ENCODE measurements at places on chromosomes 2 and 18.

- no peak for DNase-seq
Observed at GRCh38 chr18:65906621-65907034, 155.8 kb downstream of the CDH7 start.

- DNase-seq, result peak; percentile 42
Observed at GRCh38 chr2:70523996-70524965, 29.3 kb downstream of the TGFA start.

DNA sequence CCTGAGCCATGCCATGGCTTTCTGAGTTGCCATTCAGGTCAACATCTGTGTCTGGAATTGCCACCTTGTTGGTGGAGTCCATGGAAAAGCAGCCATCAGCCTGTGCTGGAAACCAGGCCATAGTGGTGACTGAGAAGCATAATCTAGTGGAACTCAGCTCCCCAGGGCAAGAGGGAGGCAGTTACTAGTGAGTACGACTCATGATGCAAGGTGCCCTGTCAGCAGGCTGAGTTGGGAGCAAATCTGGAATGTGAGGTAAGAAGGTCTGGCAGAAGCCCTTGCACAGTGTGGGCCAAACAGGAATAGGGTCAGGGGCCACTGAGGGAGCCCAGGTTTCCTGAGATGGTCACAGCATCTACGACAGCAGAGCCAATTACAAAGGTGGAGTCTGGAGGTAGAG, 37.1 kb downstream of the SULT1C2 start:
- no peak for DNase-seq

DNA sequence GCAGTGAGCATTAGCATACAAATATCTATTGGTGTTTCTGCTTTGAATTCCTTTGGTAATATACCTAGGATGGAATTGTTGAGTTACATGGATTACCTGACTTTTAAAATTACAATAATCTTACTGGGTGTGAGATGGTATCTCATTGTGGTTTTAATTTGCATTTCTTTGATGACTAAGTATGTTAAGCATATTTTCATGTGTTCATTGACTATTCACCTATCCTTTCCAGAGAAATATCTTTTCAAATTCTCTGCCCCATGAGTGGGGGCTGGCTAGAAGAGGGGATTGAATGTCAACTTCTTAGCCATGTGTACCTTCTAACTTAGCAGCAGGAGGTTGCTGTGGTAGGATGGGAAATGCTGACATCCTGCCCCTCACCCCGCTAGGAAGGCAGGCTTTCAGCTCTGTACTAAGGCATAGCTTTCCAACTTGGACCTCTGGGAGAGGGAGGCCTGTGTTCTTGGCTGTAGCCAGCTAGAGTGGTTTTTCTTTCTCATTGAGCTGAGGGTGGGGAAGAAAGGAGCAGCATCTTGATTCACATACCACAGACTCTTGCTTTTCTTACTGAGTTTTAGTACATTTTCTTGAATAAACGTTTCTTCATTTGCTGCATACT, 63.3 kb upstream of the TTC27 start:
- DNase-seq, result no peak

- no peak for DNase-seq
Observed at GRCh38 chr2:214514704-214515103, 103.8 kb downstream of the VWC2L start.
